ENCODE measurements at places on chromosomes 4 and X.
A peak's percentile ranks its signal among the peaks of the same experiment; 100 is the strongest.

DNA sequence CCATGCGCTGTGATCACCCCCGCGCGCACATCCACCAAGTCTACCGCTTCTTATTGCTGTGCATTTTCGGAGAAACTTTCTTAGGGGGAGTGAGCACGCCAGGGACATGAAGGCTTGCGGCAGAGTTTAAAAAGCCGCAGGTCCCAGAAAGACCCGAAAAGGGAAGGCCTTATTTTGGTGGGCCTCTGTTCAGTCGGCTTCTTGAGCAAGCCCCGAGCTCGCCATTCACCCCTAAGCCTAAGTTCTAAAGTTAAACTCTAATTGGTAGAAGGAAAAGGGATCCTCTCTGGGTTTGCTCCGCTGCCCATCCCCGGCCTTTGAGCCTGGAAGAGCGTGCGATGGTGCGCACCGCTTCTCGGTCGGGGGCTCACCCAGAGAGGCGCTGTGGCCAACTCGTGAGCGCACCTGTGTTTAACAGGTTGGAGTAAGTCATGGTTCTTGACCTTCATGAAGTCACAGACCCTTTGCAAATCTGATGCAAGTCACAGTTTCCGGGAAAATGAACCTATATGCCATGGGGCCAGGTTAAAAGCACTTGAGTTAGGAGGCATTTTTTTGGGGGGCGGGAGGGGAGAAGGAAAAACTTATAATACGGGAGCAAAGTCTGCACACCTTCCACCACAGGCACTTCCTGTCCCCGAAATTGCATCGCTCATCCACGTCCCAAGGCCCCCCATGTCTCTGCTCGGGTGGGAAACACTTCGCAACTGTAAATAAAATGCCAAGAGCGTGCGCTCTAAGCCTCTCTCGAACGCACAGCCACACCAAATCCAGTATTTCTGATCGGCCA is 1.9 kb downstream of the PHOX2B start:
- DNase-seq, result no peak

- DNase-seq, result peak; percentile 68
These were observed at the start of gene PLP2 for GRCh38 chrX:49171752-49172279. Gene PLP2 (plus strand): TSS chrX:49171898. CDS start chrX:49172001, 103 bp downstream.

DNA sequence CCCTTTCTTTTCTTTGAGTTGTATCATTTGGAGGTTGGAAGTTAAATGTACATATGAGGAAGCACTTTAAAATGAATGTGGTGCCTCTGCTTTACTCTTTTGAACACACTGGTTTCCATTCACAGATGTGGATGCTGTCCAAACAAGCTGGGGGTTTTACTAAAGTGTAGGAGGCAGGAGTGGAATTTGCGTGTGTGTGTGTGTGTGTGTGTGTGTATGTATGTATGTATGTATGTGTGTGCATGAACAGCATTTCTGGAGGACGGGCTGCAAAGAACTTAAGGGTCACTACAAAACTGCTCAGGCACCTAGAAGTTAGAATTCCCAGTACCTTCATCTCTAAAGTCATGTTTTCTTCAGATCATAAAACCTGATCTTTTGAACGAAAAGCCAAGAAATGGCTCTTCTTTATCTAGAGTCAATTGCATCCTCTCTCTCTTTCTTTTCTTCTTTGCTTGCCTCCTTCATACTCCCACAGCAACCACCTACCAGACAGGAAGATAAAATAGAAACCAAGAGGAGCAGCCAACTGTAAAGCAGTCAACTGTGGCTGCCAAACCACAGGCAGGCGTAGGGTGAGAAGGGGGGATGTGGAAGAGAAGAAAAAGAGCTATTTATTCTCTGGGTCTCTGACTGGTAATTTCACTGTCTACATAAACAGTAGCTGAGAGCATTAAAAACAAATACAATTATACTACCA is 177.0 kb upstream of the RASGEF1B start:
- no peak for DNase-seq

DNA sequence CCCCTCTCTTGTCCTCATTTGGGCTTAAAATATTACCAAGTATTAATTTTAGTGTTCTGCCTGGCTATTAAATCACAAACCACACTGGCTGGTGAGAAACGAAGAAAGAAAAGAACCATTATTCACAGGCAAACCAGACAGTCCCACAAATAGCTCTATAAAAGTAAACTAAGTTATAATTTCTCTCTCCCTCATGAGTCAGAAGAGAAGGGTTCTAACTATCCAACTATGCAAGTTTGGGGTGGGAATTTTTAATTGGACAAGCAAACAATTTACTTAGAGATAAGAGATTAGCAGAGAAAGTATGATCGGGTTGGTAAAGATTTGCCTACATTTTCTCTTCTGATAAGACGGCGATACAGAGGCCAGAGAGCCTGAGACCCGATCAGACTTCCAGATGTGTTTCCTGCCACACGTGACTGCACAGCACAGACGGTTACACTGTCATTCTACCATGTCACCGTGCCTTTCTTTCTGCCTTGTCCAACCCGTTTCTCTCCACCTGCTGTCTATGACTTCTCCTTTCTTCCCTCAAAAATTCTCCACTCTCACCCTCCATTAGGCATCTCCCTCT is 52.3 kb downstream of the MEPE start:
- DNase-seq, result no peak

- DNase-seq, result no peak
These were observed 85.5 kb downstream of the TACR3 start for GRCh38 chr4:103634236-103634635.

- no peak for DNase-seq
These were observed 7.2 kb upstream of the TSPYL2 start for GRCh38 chrX:53075011-53075410.

- no peak for DNase-seq
These were observed 16.3 kb downstream of the PPP3CA start for GRCh38 chr4:101331017-101331416.

DNA sequence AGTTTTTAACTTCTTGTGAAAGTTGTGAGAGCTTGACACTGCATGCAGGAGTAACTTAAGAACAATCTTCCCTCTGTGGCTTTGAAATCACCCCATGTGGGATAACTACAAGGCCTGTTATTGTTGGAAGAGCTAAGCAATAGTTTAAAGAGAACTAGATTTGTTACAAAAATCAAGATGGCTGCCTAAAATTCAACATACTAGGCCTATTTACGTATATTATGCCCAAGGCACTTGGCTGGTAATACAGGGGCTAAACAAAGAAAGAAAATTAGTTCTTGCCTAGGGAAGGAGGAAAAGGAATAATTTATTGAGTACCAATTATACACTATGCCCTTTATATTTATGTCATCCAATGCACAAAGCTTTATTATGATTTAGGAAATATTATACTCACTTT is 36.1 kb downstream of the DMD start:
- DNase-seq, result no peak

DNA sequence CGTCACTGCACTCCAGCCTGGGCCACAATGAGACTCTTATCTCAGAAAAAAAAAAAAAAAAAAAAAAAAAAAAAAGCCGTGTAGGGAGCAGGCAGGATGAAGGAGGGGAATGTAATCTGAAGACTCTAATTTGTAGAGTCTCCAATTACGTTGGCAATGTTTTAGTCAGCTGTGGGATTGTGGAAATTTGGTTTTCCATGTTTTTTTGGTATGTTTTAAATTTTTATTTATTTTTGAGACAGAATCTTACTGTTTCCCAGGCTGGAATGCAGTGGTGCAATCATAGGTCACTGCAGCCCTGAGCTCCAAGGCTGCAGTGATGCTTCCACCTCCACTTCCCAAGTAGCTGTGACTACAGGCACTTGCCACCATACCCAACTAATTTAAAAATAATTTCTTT is 56.5 kb downstream of the NSD2 start:
- no peak for DNase-seq

DNA sequence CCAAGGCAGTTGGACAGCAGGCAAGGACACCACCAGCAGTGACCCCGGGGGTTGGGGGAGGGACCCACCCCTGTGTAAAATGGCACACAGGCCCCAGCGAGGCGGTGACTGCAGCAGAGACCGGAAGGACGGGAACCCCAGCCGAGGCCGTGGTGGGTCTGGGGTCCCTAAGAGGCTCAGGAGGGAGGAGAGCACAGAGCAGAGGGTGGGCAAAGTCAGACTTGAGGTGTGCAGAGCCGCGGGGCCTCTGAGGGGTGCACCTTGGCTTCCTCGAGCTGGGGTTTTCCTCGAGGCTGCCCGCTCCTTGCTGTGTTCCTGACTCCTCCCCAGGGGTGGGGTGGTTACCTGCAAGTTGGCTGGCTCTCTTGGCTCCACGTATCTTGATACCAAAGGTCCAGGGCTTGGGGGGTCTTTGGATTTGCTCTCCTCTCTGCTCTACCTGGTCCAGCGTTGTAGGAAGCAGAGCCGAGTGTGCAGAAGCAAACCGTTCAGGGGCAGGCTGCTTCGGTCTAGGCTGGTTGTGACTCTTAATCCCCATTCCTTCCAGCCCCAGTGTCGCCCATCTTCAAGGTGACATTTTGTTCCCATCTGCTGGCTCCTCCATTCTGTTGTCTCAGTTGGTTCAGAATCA is 37.9 kb upstream of the SORCS2 start:
- no peak for DNase-seq

- DNase-seq, result no peak
These were observed 20.2 kb downstream of the MTTP start for GRCh38 chr4:99594818-99595217.

DNA sequence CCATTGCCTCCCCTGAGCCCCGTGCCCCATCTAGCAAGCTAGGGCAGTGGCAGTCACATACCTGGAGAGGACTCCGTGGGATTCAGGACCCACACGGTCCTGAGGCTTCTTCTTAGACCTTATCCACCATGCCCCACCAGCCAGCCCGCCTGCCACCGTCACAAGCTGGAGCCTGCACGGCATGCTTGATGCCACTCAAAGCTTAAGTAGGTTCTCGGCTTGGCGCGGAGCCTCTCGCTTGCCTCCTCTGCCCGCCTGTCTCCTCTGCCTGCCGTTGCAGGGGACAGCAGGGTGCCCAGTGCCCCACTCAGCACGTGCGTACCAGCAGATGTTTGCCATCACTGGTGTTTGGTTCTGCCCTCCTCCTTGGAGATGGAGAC is 14.1 kb downstream of the PSAPL1 start:
- no peak for DNase-seq

- no peak for DNase-seq
These were observed 77.3 kb downstream of the FHDC1 start for GRCh38 chr4:153013202-153013977.

- DNase-seq, result no peak
These were observed 11.3 kb downstream of the SNX12 start for GRCh38 chrX:71056867-71057266.

DNA sequence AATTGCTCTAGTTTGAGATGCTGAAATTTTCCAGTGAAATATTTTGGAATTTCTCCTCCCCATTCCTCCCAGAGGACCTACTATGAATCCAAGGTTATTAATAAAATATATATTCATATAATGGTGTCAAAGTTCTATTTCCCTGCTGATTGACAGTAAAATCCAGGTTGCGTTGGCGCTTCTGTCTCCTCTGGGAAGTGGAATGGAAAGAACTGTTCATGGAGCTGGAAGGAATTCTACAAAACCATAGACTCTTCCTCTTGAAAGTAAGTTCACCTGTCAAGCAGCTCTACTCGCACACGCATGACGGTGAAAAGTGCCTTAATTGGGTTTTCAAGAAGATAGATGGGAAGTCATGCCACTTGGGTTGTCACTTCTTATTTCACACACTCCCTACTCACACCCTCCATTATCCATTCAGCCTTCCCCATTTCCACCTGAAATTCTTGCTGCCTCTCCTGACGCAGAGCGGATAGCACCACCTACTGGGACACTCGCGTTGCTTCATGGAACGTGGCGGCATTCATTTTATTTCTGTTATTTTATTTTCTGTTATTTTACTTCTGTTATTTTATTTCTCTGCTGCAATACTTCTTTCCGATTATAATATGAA is 351.6 kb downstream of the NLGN4X start:
- DNase-seq, result no peak

GRCh38 chr4:161894493-161895167 is 269.2 kb downstream of the FSTL5 start:
- DNase-seq, result no peak

- DNase-seq, result no peak
These were observed 213.4 kb upstream of the LNX1 start for GRCh38 chr4:53804719-53805118.

DNA sequence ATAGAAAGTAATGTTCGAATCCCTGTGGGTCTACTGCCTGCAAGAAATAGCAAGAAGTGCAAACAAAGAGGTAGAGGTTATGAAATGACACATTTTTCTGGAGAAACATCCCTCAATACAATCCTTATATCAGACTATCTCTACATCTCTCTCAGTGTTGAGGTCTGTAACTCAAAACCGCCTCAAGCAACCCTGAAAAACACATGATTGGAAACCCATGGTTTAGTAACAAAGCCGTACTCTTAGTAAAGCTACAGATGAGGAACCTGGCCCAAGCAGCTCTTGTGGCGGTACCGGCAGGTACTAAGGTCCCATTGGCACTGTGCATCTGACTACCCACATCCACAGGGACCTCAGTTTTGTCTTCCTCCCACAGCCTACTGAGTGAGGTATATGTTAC is 53.9 kb downstream of the IRF2 start:
- no peak for DNase-seq

DNA sequence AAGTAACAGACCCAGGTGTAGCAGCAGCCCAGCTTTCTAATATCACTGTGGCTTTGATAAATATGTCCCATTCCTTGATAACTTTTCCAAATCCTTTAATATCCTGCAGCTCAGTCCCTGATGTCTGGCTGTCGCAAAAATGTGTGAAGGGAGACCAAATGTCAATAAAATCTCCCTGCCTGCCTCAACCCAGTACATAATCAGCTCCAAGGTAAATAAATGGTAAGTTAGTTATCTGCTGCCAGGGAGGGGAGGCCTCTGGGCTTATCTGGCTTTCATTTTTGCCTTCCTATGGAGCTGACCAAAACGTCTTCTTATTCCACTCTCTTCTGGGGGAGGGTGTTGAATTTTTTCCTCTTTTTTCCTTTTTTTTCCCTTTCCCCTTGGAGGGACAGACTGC is 630.6 kb downstream of the MID1IP1 start:
- no peak for DNase-seq

GRCh38 chr4:70709611-70710205 is 12.1 kb upstream of the RUFY3 start:
- no peak for DNase-seq

GRCh38 chrX:154431341-154431740 is 2.9 kb downstream of the ATP6AP1 start:
- DNase-seq, result no peak

DNA sequence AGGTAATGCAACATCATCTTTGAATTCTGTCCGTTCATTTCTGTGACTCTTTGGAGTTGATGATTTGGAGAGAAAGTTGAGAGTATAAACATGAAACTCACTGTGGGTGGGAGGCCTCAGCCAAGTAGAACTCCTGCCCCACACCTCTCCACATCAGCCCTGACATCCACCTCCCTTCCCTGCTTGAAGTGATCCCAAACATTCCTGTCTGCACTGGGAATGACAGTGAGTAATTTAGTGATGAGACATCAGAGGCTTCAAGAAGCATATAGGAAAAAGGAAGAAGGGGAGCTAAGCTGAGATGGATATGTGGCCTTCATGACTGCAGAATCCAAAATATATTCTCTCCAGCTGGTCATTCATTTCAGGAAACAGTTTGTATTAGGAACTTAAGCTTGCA is 151.8 kb downstream of the SPATA18 start:
- DNase-seq, result no peak

GRCh38 chr4:3335982-3336381 is 43.2 kb downstream of the RGS12 start:
- no peak for DNase-seq

GRCh38 chr4:181671672-181672071 is 571.5 kb upstream of the TENM3 start:
- no peak for DNase-seq

- DNase-seq, result no peak
These were observed 225.2 kb upstream of the PPP1R2C start for GRCh38 chrX:43003204-43003565.

All from left forelimb (tissue), 1 donor.